Left lung (tissue), 14 donors: ENCODE measurements at places on chromosomes 13 and 19. TPM values are rescaled to one million over a fixed set of nuclear protein-coding genes. Genes with fewer than 3 reads are reported as not detected.
A peak's percentile ranks its signal among the peaks of the same experiment; 100 is the strongest.

GRCh38 chr13:94009701-94010100, 469.8 kb downstream of the DCT start:
- no peak overlapping the region for H3K4me3 ChIP-seq
- no peaks in the 10 kb centered on the region for H3K36me3 ChIP-seq
- no peak overlapping the region for H3K27ac ChIP-seq
- DNase-seq: no peak
- no peaks in the 10 kb centered on the region for H3K27me3 ChIP-seq
- no peaks in the 10 kb centered on the region for H3K4me1 ChIP-seq

DNA sequence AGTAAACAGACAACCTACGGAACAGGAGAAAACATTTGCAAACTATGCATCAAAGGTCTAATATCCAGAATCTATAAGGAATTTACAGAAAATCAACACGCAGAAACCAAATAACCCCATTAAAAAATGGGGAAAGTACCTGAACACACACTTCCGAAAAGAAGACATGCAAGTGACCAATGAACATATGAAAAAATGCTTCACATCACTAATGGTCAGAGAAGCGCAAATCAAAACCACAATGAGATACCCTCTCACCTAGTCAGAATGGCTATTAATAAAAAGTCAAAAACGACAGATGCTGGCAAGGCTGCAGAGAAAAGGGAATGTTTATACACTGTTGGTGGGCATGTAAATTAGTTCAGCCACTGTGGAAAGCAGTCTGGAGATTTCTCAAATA, 29.5 kb downstream of the SLC25A15 start:
- H3K4me1 ChIP-seq: no peaks in the 10 kb centered on the region
- H3K4me3 ChIP-seq: no peak overlapping the region
- DNase-seq: no peak
- no peak overlapping the region for H3K27ac ChIP-seq
- no peaks in the 10 kb centered on the region for H3K36me3 ChIP-seq

GRCh38 chr19:30256496-30256850, 115.7 kb upstream of the ZNF536 start:
- no peaks in the 10 kb centered on the region for H3K27me3 ChIP-seq
- H3K36me3 ChIP-seq: no peaks in the 10 kb centered on the region
- no peak overlapping the region for H3K4me3 ChIP-seq
- no peaks in the 10 kb centered on the region for H3K4me1 ChIP-seq
- no peak overlapping the region for H3K27ac ChIP-seq

DNA sequence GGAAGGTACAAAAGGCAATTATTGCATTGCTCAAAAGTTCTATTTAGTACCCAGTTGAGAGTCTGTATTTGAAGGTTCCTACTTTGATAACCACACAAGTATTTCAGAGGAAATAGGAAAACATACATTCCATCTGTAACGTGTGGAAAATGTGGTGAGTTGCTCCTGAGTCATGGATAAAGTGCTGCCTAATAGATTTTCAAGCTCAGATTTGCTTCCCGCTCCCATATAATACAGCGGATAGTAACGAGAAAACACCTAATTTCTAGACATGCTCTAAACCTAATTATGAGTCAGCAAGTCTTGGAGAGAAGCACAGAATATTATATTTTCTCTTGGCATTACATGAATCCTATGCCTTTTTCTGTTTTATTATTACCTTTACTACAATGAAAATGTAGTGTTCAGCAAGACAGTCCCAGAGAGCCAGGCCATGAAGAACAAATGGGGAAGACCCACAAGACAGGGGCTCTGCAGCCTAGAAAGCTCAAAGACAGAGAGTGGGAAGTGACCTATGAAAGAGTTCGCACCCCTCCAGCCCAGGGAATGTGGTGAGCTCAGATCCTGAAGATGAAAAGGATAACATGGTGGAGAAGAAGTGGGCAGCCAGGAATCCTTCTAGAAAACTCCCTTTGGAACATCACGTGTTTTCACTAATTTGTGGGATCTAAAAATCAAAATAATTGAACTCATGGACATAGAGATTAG, 116.1 kb downstream of the STARD13 start:
- no peaks in the 10 kb centered on the region for H3K27me3 ChIP-seq
- no peaks in the 10 kb centered on the region for H3K4me1 ChIP-seq
- no peak overlapping the region for H3K4me3 ChIP-seq
- DNase-seq: no peak
- no peak overlapping the region for H3K27ac ChIP-seq
- H3K36me3 ChIP-seq: no peaks in the 10 kb centered on the region

EXOC3L2 gene
- 3.3 TPM for total RNA-seq

GGACT gene
- 6.3 TPM for total RNA-seq

BCAM gene
- 110 TPM for total RNA-seq

DNA sequence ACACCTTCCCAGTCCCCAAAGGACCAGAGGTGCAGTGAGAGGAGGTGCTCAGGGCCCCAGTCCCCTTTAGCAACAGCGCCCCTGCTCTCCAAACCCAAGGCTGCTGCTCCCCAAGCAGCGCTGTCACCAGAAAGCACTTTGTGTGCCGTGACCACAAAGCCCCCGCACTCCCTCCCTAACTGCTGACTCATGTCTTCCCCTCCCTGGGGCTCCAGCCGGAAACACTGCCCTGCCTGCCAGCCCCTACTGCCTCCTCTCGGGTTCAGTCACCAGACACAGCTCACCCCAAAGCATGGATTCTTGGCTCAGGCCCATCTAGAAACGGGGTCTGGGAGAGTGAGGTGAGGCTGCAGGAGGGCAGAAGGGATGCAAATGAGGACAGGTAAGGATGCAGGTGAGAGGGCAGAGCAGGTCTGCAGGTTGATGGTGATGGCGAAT, 4.9 kb upstream of the TNFSF14 start:
- H3K36me3 ChIP-seq: peaks cover 47% of the 10 kb centered on the region
- no peak for DNase-seq
- H3K27me3 ChIP-seq: peaks cover 8% of the 10 kb centered on the region
- no peak overlapping the region for H3K4me3 ChIP-seq
- H3K27ac ChIP-seq: no peak overlapping the region
- peaks cover 39% of the 10 kb centered on the region for H3K4me1 ChIP-seq

DCT gene
- total RNA-seq: not detected

DNA sequence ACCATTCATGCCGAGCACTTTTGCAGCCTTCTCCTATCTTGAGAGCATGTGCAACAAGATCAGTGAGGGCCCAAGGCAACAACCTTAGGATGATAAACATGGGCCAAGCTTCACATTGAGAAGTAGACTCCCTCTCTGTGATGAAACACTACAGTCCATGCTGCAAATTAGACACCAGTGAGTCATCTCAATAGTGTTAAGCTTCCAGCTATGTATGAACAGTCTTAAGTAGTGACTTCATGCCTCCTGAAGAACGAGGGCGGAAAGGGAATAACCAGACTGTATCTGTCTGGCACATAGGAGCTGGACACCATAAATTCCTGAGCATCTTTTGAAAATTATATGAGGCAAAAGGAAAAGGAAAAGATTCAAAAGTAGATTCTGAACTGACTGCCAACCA, 309.9 kb upstream of the SLITRK1 start:
- no peaks in the 10 kb centered on the region for H3K36me3 ChIP-seq
- no peak for DNase-seq
- H3K4me3 ChIP-seq: no peak overlapping the region

DNA sequence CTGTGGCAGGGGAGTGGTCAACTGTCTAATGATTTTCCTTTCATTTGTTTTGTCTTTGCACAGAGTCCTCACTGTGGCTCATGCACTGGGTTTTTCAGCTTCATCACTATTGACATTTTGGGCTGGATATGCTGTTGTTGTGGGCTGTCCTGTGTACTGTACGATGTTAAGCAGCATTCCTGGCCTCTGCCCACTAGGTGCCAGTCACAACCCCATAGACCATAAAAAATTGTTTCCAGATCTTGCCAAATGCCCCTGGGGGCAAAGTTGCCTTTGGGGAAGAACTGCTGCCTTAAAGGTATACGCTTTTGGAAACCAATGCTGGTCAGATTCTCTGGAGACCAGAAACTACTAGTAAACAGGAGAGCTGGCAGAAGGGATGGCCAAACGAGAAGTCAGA, 310.4 kb downstream of the SPRY2 start:
- H3K27me3 ChIP-seq: no peaks in the 10 kb centered on the region
- H3K4me1 ChIP-seq: no peaks in the 10 kb centered on the region
- H3K4me3 ChIP-seq: no peak overlapping the region
- DNase-seq: no peak

GRCh38 chr19:46356149-46357055, 9.5 kb downstream of the PPP5C start:
- peaks cover 9% of the 10 kb centered on the region for H3K4me1 ChIP-seq
- no peak for DNase-seq
- no peaks in the 10 kb centered on the region for H3K27me3 ChIP-seq

USF2 gene
- 148 TPM for total RNA-seq

STXBP2 gene
- 153 TPM for total RNA-seq

- peak; percentile 84 for DNase-seq
- no peak overlapping the region for H3K27ac ChIP-seq
- no peaks in the 10 kb centered on the region for H3K36me3 ChIP-seq
- H3K27me3 ChIP-seq: no peaks in the 10 kb centered on the region
- peak overlapping the region; percentile 67 for H3K4me3 ChIP-seq
- no peaks in the 10 kb centered on the region for H3K4me1 ChIP-seq
These were observed 71.0 kb downstream of the ZNF486 start for GRCh38 chr19:20237773-20238623.

DPP9 gene
- 79.7 TPM for total RNA-seq

SPTBN4 gene
- 0.42 TPM for total RNA-seq

DNA sequence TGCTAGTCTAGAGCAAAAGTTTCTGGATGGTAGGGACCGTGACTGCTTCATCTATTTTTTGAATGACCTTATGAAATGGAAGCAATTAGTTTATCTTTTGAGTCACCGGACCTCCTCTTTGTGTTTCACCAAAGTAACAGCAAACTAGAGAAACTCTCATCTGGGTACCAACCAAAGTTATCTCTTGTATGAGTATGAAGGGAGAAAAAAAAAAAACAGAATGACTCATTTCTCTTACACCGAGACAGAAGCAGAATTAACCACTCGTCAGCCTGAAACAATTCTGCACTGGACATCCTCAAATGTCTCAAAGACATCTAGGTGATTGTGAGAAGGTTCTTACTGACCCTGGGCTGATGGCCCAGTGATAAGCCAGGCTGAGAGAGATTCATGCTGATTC, 18.3 kb downstream of the ZNF100 start:
- no peaks in the 10 kb centered on the region for H3K36me3 ChIP-seq
- H3K27ac ChIP-seq: no peak overlapping the region
- no peak for DNase-seq
- no peak overlapping the region for H3K4me3 ChIP-seq

MYO9B gene
- 149 TPM for total RNA-seq

DNA sequence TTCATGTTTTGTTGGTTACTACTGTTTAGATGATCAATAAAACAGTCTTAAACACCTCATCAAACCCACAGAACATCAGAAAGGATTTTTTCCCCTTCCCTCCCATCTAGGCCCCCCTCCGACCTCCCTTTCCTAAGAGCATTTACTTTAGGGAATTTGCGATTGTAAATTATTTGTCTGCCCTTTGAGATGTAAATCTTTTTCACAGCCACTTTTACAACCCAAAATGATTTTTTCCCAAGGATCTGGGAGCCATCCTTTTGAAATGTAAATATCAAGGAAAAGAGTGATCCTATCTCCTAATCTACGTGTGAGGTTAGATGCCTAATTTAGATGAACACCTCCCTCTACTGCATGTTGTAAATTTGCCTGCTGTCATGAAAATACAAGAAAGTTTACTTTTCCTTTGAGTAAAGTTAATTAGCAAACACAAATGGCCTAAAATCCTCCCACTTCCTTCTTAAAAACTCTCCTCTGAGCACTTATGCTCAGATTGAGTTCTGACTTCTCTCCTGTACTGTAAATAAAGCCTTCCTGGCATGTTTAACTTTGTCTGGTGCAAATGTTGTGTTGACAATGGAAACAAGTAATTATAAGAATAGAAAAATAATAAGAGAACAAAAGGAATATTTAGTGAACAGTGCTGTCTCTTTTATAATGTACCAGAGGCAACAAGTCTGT, 1646.9 kb upstream of the SPRY2 start:
- no peak overlapping the region for H3K27ac ChIP-seq
- no peak overlapping the region for H3K4me3 ChIP-seq
- H3K27me3 ChIP-seq: no peaks in the 10 kb centered on the region

- H3K4me1 ChIP-seq: no peaks in the 10 kb centered on the region
- H3K36me3 ChIP-seq: no peaks in the 10 kb centered on the region
- DNase-seq: no peak
- H3K4me3 ChIP-seq: no peak overlapping the region
- H3K27me3 ChIP-seq: no peaks in the 10 kb centered on the region
These were observed 31.1 kb upstream of the ATP12A start for GRCh38 chr13:24648983-24649687.

- H3K36me3 ChIP-seq: no peaks in the 10 kb centered on the region
- no peak overlapping the region for H3K4me3 ChIP-seq
- H3K4me1 ChIP-seq: peaks cover 5% of the 10 kb centered on the region
- DNase-seq: no peak
- no peaks in the 10 kb centered on the region for H3K27me3 ChIP-seq
These were observed 238.0 kb downstream of the PCDH9 start for GRCh38 chr13:66992183-66992582.

DNA sequence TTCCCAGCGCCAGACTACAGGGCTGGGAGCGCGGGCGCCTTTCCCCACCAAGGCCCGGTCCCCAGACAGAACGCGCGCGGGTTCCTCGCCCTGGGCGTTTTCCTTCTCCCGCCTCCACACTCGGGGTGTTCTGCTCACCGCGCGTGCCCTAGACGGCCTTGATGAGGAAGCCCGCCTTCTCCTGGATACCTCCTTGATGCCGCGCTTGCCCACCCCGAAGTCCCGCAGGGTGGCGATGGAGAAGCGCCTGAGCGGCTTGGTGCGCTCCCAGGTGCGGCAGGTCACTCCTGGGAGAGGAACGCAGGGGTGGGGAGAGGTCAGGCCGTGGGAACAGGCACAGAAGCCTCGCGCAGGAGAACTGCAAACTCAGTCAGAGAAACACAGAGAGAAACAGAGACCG, 34.8 kb downstream of the CYP2B6 start:
- H3K4me3 ChIP-seq: no peak overlapping the region
- peaks cover 52% of the 10 kb centered on the region for H3K27me3 ChIP-seq
- H3K36me3 ChIP-seq: no peaks in the 10 kb centered on the region
- DNase-seq: no peak

GRCh38 chr19:42316223-42317211, 3.4 kb downstream of the TMEM145 start:
- H3K27ac ChIP-seq: no peak overlapping the region
- H3K27me3 ChIP-seq: peaks cover 44% of the 10 kb centered on the region
- H3K4me1 ChIP-seq: peaks cover 21% of the 10 kb centered on the region
- DNase-seq: peak; percentile 86
- H3K36me3 ChIP-seq: no peaks in the 10 kb centered on the region

GRCh38 chr13:73422973-73423372, 364.2 kb downstream of the KLF5 start:
- no peak overlapping the region for H3K27ac ChIP-seq
- H3K4me3 ChIP-seq: no peak overlapping the region
- H3K36me3 ChIP-seq: no peaks in the 10 kb centered on the region
- no peaks in the 10 kb centered on the region for H3K4me1 ChIP-seq

DNA sequence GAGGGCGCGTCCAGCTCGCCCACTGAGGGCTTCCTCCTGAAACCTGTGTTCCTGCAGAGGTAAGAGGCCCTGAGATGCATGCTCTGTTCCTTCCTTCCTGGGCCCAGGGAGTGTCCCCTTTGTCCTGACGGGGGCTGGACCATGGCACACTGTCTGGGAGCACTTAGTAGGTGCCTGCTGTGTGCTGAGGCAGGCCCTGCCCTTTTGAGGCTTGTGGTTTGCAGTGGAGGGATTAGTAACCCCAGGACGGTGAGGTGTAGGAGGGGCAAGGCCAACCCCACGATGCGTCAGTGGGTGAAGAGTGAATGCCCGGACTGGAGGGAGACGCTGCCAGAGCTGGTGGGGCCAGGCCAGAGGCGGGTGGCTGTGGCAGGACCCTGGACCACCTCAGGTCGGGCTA, 11.2 kb upstream of the F2RL3 start:
- peaks cover 11% of the 10 kb centered on the region for H3K4me1 ChIP-seq
- H3K27ac ChIP-seq: no peak overlapping the region
- H3K4me3 ChIP-seq: no peak overlapping the region
- H3K27me3 ChIP-seq: no peaks in the 10 kb centered on the region

GPX4 gene
- total RNA-seq: 266 TPM

KLK1 gene
- 0.76 TPM for total RNA-seq
